ENCODE measurements at places on chromosomes 3 and 15.

GRCh38 chr15:90496791-90497190 is 32.9 kb upstream of the CRTC3 start:
- DNase-seq, result no peak

DNA sequence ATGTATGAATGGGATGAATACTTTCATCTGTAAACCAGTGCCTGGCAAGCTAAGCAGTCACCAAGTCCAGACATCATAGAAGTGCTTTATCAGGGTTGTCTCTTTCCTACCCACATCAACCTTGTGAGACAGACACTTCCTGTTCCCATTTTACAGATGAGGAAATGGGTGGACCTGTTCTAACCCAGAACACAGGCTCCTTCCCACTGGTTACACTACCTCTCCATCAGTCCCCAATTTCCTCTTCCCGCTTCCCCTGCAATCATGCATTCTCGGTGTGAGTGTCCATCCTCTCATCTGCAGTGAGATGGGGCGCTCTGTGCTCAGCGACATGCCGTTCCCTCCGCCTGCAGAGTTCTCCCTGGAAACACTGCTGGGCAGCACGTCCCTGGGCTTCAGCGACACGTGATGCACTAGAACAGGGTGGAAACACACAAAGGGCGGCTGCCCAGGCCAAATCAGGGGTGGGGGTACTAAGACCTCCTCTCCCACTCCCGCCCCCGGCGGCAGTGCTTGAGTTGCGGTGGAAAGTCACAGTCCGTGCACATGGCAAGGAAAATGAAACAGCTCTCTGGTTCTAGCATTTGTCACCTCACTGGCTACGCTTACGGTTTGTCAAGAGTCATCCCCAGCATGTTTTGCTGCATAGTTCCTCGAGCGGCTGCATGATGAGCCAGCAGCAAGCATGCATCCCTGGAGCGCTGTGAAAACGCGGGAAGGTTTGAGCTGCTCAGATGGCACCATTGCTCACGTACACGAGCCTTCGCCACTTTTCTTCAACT is 201.1 kb downstream of the ADAMTS17 start:
- DNase-seq, result no peak

DNA sequence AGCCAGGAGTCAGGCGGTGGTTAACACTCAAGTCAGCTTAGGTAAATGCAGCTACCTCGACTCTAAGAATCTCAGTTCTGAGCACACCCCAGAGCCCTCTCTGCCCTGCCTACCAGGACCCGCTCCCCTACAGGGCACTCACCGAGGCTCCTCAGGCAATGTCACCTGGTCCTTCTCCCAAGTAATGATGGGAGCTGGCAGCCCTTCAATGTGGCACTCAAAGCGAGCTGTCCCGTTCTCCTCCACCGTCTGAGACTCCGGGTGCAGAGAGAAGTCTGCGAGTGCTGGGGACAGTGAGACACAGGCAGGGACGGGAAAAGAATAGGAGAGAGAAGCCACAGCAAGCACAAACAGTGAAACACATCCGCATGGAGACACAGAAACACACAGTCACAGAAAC is 12.7 kb downstream of the IGDCC4 start:
- no peak for DNase-seq

GRCh38 chr3:131233900-131234668 is 147.5 kb upstream of the NUDT16 start:
- DNase-seq, result no peak

- DNase-seq, result no peak
Observed at GRCh38 chr3:122934251-122934650, 93.3 kb downstream of the SEMA5B start.

DNA sequence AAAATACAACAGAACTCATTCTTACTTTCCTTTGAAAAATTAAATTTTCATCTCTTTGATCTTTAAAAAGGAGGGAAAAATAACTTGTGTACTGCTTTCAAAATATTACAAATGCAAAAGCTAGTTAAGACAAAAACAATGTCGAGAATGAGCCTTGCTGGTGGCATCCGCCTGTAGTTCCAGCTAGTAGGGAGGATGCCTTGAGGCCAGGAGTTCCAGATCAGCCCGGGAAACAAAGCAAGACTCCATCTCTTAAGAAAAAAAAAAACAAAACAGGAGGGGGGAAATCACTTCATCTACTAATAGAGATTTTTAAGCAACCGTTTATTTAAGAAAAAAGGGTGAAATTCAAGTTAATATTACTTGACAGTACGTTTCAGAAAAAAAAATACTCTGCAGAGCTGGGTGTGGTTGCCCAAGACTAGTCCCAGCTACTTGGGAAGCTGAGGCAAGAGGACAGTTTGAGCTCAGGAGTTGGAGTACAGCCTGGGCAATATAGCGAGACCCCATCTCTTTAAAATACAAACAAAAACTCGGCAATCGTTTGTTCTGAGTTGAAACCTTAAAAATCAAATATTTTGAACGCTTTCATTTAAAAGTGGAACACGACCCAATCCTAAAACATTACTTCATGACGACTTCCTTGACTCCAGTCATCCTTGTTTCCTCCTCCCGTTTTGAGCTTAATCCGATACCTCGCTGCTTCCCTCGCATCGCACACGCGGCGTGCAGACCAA is 1.2 kb downstream of the KPNA1 start:
- no peak for DNase-seq

GRCh38 chr3:10334042-10334441 is 13.1 kb upstream of the SEC13 start:
- DNase-seq, result no peak

DNA sequence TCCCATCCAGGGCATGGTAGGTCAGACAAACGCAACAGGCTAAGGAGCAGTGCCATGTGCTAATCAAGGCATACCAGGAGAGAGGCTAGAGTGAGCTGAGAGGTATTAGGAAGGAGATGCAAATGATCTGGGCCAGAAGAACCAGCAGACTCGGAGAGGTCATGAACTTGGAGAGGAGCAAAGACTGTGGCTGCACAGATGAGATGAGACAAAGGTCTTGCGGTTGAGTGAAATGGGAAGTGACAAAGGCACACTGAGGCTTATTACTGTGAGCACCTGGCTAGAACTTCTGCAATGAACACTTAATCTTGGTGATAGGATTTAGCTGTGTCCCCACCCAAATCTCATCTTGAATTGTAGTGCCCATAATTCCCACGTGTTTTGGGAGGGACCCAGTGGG is 380.2 kb downstream of the ULK4 start:
- no peak for DNase-seq

- peak; percentile 76 for DNase-seq
Observed at GRCh38 chr3:188154014-188154808, at the start of gene LPP. Gene LPP (plus strand): TSS chr3:188154157. CDS start chr3:188406121, 251,964 bp downstream.

DNA sequence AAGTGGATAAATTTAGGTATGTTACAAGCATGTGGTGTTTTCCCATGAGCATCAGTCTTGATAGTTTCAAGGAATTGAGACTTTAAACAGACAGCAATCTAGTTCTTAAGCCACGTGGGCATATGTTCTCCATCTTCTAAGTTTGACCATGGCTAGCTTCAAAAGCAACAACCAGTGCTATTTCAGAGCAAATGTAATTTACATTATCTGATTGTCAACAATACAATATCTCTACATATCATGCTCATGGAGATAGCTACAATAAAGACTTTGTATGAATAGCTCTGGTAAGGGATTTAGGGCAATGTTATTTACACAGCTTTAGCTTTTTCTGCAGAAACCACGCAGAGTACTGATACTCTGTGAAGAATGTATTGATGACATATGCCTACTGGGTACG is 38.8 kb upstream of the PDZRN3 start:
- no peak for DNase-seq

GRCh38 chr3:183142199-183142598 is 20.3 kb downstream of the LAMP3 start:
- DNase-seq, result no peak

GRCh38 chr3:27724459-27725197 is 2.5 kb upstream of the EOMES start:
- DNase-seq, result no peak

GRCh38 chr15:25884370-25884769 is 21.2 kb upstream of the ATP10A start:
- DNase-seq, result no peak

DNA sequence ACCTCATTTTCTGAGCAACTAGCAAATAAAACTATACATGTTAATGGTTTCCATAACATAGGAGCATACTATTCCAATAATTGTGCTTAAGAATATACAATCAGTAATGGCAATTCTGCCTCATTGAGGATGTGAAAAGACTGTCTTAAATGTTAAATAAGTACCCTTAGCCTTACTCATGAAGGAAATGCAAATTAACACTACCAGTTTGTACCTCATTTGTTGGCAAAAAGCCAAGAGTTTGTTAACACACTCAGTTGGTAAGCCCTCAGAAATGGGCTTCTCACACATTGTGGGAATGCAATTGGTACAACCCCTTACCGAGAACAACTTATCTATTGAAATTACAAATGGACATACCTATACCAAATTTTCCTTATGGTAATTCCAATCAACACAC is 9.2 kb upstream of the STT3B start:
- no peak for DNase-seq

- no peak for DNase-seq
Observed at GRCh38 chr3:159239059-159239458, 437.2 kb downstream of the MFSD1 start.

Measured in progenitor cell of endocrine pancreas (in vitro differentiated cells).